ENCODE measurements at places on chromosomes 3 and 15.

DNA sequence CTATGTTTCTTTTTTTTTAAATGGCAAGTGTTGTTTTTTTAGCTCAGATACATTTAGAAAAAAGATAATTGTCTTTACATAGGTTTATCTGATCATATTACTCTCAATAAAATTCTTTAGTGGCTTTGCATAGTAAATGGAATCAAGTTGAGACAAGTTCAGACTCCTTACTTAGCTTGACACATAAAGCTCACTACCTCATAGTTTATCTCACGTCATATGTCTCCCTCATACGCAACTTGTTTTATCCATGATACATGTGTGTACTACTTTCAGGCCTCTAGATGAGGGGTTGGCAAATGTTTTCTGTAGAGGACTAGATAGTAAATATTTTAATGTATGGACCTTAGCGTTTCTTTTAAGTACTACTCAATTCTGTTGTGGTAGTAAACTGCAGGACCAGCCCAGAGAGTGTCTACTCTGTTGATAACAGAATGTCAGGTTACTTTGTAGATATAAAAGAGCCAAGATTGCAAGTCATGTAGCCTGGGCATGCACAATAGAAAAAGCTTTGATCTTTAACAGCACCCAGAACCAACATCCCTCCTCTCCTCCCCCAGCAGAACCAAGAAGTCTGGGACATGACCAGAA lies 28.2 kb upstream of the MGA start:
- DNase-seq: no peak

- DNase-seq: no peak
Observed at GRCh38 chr3:49779358-49780079, 6.8 kb downstream of the IP6K1 start.

- DNase-seq: no peak
Observed at GRCh38 chr15:38053205-38053604, 118.8 kb downstream of the TMCO5A start.

GRCh38 chr3:72196377-72196929 lies 411.5 kb upstream of the PROK2 start:
- DNase-seq: no peak

DNA sequence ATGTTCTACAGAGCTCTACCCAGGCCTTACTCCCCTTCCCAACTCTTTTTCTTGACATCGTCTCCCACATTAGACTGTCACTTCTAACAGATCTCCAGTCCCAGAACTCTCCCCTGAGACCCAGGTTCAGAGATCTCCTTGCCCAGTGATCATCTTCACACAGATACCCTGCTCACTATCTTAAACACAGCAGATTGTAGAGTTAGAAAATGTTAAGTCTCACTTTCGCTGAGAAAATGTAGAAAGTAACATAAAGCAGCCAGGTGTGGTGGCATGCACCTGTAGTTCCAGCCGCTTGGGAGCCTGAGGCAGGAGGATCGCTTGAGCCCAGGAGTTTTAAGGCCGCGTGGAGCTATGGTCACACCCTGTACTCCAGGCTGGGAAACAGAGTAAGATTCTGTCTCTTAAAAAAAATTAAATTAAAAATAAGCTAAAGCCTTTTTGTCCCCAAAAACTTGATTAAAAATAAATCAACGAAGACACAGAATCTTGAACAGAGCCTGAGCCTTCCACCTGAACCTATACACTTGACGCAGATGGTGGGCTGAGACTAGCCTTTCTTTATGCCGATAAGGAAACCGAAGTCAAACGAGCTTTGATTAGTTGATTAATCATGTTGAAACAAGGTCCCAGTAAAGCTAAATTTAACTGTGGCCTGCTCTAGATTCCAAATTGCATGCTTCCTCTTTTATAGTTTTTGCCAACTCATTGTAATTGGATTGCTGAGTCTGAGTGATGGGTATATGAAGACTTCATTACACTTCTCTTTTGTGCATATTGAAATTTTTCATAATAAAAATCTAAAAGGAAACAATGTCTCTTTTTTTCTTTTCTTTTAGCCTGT lies 31.3 kb upstream of the BLM start:
- DNase-seq: no peak

- no peak for DNase-seq
Observed at GRCh38 chr3:112115161-112115739, 17.8 kb downstream of the GCSAM start.

DNA sequence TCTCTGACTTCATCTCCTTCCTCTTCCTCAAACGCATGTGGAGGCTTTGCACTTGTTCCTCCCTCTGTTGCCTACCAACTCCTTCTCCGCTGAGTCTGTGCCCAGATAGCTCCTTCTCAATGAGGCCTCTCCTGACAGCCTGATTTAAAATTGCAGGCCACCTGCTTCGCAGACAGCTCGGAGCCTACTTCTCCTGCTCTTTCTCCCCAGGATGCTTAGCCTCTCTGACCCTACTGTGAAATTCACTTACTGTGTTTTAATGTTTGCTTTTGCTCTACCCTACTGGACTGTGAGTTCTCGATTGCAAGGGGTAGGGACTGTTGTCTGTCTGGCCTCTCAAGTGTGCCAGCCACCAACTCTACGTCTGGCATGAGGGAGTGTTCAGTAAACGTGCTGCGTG lies 83.4 kb downstream of the EEFSEC start:
- no peak for DNase-seq

- no peak for DNase-seq
Observed at GRCh38 chr15:76285241-76285825, 25.9 kb downstream of the ETFA start.

DNA sequence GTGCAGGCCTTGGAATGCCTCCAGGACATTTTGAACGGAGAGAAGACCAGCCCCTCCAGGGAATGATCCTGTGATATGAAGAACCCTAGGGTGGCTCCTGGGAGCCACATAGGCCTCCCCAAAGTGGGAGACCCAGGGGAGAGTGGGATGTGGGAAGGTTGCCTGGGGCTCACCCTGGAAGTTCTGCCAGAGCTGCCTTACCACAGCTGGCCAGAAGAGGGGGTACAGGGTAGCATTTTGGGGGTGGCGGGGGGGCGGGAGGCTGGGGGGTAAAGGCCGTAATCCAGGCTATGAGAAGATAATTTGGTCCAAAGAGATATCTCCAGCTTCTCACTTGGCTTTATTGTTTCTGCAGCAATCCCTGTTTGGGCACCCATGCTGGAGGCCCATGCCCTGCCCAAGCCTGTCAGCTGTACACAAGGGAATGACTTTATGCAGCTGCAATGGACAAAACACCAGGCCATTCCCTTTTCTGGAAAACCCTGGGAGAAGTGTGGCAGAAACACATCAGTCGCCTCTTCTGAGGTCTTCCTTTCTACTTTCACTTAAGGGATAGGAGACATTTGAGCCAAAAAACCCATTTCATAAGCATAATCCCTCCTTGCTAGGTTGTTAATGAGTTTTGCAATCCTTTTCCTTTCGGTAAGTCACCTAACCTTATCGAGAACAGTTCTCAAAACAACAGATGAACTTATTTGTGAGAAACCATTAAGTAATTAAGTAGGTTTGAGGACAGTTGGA lies 11.0 kb upstream of the MUSTN1 start:
- DNase-seq: no peak

DNA sequence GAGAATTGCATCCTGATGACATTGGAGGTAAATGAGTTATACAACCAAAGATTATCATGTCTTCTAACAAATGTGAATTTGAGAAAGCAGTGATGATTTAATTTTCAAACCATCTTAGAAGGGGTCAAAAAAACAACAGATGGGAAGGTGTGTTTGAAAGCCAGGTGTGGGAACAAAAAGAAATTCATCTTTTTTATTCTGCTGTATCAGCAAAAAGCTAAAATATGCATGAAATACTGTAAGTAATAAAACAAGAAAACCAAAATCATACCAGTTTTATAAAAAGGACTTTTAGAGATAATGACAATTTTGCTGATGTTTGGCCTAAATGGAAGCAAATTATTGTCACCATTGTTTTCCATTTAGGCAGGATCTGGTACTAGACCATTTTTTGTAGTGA lies 145.5 kb downstream of the FBN1 start:
- DNase-seq: no peak

DNA sequence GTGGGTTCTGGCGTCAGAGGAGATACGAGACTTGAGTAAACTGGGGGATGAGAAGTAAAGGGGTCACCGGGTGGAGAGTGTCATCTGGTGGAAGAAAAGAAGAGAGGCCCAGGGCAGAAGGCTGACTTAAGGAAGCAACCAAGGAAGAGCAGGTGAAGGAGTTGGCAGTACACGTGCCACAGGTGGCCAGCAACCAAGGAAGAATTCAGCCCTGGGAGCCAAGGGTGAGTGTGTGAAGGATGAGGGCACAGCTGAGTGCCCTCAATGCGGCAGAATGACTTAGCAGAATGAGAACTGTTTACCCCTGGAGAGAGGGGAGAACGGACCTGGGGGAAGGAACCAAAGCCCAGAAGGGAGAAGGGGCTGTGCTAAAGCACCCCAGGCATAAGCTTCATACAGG lies 71.3 kb downstream of the WHAMM start:
- no peak for DNase-seq

GRCh38 chr15:71780115-71780976 lies 30.0 kb upstream of the NR2E3 start:
- peak; percentile 11 for DNase-seq

DNA sequence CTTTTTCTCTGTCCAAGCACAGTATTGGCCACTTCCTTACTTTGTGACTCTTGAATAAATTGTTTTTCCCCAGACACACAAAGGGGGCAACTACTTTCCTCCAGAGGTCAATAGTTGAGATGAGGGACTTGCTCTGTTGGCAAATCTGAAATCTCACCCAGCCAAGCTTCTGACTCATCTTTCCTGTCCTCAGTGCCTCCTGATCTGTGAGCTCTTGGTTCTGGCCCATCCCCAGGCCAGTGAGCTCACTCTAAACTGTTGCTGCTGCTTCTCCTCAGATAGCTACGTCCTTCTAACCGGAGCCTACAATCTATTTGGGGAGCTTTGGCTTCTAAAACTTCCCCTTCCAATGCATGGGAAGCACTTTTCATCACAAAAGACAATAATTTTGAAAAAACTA lies 50.0 kb upstream of the NMD3 start:
- DNase-seq: no peak

- no peak for DNase-seq
Observed at GRCh38 chr3:117669774-117670173, 960.2 kb downstream of the TUSC7 start.

All from activated CD8-positive, alpha-beta memory T cell treated with anti-CD3 and anti-CD28 coated beads for 4 hours (primary cell).